Tibial nerve (tissue), 4 donors: ENCODE measurements at places on chromosomes 6 and 20. TPM values are rescaled to one million over a fixed set of nuclear protein-coding genes. Genes with fewer than 3 reads are reported as not detected.

The ENPP5 gene
- 2.3 TPM for total RNA-seq

GRCh38 chr6:126127659-126128058, 141.3 kb downstream of the TRMT11 start:
- no peaks in the 10 kb centered on the region for H3K36me3 ChIP-seq
- H3K27ac ChIP-seq: no peak overlapping the region
- no peak for DNase-seq
- H3K4me1 ChIP-seq: no peaks in the 10 kb centered on the region
- H3K27me3 ChIP-seq: no peaks in the 10 kb centered on the region

- H3K4me3 ChIP-seq: no peak overlapping the region
- no peak for DNase-seq
- H3K27ac ChIP-seq: no peak overlapping the region
- no peaks in the 10 kb centered on the region for H3K36me3 ChIP-seq
- H3K27me3 ChIP-seq: no peaks in the 10 kb centered on the region
Observed at GRCh38 chr6:120587381-120587780, 746.9 kb downstream of the TBC1D32 start.

DNA sequence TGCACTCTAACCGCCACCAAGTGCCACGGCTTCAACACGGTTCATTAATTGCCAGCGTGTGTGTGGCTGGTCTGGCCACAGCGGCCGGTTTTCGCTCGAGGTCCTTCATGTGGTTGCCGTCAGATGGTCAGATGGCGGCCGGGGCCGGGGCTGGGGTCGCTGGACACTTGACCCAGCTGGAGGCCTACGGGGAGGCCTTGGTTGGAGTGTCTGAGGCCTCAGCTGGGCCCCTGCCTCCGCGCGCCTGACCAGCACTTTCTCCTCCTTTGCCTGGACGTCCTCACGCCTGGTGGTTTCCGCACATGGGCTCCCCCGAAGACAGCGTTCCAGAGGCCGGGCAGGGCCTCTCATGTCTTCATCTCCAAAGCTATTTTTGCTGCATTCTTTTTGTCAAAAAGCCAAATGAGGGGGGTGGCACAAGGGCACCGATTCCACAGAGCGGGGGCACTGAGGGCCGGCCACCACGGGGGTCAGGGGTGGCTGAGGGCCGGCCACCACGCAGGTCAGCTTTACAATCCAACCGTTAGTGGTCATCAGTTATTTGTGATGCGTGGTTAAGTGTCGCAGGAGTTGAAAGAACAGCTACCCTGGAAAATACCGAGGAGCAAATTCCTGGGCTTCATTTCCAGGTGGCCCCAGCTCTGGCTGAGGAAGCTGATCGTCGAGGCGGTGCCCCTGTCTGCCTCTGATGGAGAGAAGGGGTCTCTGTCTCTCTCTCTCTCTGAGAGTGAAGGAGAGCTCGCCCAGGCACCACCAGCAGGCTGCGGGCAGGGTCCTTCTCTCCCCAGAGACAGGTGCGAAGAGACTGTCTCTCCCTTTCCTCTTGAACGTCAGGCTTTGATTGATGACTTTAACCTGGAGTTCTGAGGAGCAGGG, 50.5 kb upstream of the FRMD1 start:
- no peaks in the 10 kb centered on the region for H3K27me3 ChIP-seq
- H3K4me1 ChIP-seq: no peaks in the 10 kb centered on the region
- no peaks in the 10 kb centered on the region for H3K36me3 ChIP-seq
- no peak overlapping the region for H3K27ac ChIP-seq

DNA sequence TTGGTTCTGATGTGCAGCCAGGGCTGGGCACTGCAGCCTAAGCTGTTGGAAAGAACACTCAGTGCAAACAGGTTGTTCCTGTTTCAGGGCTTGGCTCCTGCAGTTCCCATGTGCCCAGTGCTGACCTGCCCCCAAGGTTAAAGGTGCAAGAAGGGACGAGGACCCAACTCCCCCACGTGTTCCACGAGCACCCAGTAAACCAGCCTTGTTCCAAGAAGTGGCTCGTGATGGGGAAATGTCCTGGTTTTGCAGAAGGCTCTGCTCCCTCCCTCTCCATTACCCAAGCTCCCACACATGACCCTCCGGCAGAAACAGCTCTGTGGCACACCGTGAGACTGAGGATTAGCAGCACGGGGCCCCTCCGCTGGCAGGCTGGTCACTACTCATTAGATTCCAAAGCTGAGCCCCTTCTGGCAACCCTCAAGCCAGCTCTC, 9.4 kb downstream of the ACSS1 start:
- peak; percentile 9 for DNase-seq
- peaks cover 3% of the 10 kb centered on the region for H3K36me3 ChIP-seq
- peaks cover 58% of the 10 kb centered on the region for H3K4me1 ChIP-seq
- no peak overlapping the region for H3K27ac ChIP-seq

DNA sequence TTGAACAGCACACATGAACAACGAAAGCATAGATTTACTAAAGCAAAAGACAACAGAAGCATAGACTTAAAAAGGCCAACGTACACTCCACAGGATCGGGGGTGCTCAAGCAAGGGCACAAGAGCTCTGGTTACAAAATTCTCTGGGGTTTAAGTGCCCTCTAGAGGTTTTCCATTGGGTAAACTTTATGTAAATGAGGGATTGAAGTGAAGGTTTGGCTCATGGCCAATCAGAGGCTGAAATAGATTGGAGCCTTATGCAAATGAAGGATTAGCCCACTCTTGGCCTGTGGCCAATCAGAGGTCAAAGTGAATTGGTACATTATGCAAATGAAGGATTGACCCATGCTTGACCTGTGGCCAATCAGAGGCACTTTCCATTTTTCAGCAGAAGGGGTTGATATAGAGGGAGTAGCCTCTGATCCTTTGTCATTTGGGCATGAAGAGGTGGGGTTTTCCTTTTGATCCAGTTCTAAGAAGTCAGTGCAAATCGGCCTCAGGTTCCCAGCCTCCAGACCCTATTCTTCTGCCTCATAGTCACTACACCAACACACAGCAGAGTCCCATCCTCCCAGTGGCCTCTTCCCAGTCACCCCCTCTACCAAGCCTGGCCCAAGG, 244.9 kb downstream of the THBS2 start:
- no peaks in the 10 kb centered on the region for H3K36me3 ChIP-seq
- no peak overlapping the region for H3K27ac ChIP-seq
- DNase-seq: no peak
- H3K4me3 ChIP-seq: no peak overlapping the region

GRCh38 chr6:97963193-97963592, 680.2 kb upstream of the MMS22L start:
- H3K4me1 ChIP-seq: no peaks in the 10 kb centered on the region
- DNase-seq: no peak
- no peak overlapping the region for H3K4me3 ChIP-seq
- no peaks in the 10 kb centered on the region for H3K36me3 ChIP-seq
- H3K27ac ChIP-seq: no peak overlapping the region

GRCh38 chr6:134614606-134615485, 296.9 kb upstream of the SGK1 start:
- H3K27me3 ChIP-seq: no peaks in the 10 kb centered on the region
- no peak overlapping the region for H3K4me3 ChIP-seq
- no peaks in the 10 kb centered on the region for H3K4me1 ChIP-seq
- H3K27ac ChIP-seq: no peak overlapping the region

The CYP39A1 gene
- 12.1 TPM for total RNA-seq

GRCh38 chr20:25299806-25300205, 51.9 kb downstream of the PYGB start:
- H3K4me1 ChIP-seq: peaks cover 36% of the 10 kb centered on the region
- no peak overlapping the region for H3K4me3 ChIP-seq
- peaks cover 84% of the 10 kb centered on the region for H3K36me3 ChIP-seq
- DNase-seq: no peak

GRCh38 chr20:29741894-29742698, 1515.4 kb upstream of the DEFB115 start:
- no peak overlapping the region for H3K4me3 ChIP-seq
- H3K27me3 ChIP-seq: no peaks in the 10 kb centered on the region
- no peak for DNase-seq
- H3K27ac ChIP-seq: no peak overlapping the region
- no peaks in the 10 kb centered on the region for H3K4me1 ChIP-seq

- H3K27me3 ChIP-seq: no peaks in the 10 kb centered on the region
- H3K36me3 ChIP-seq: no peaks in the 10 kb centered on the region
- H3K4me3 ChIP-seq: no peak overlapping the region
Observed at GRCh38 chr6:67952121-67952520, 683.0 kb upstream of the ADGRB3 start.

The KCNQ5 gene
- total RNA-seq: 1.1 TPM

The CST4 gene
- total RNA-seq: not detected

DNA sequence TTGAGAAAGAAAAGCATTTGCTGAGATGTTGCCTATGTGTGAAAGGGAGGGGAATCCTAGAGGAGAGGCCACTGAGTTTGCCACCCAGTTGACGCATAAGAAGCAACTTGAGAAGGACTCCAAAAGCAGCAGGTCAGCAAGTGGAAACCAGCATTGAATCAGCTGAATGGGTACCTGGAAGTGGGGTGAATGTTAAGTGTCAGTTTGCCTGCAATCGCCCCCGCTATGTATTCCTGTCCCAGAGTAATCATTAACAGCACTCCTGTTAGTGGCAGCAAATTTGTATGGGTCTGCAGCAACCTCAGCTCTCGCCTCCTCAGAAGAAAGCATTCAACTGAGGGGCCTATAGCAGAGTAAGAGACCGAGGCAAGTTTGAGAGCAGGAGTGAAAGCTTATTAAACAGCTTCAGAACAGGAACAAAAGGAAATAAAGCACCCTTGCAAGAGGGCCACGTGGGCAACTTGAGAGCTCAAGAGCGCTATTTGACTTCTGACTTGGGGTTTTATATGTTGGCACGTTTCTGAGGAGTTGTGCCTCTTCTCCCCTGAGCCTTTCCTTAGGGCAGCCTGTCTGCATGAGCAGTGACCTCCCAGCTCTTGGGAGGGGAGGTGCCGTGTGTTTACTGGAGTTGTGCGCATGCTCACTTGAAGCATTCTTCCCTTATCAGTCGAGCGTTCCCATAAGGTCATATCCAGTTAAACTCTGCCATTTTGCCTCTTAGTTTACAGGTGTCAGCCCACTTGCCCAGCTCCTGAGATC, 122.6 kb upstream of the PHACTR1 start:
- H3K4me3 ChIP-seq: no peak overlapping the region
- no peak for DNase-seq
- peak overlapping the region; percentile 38 for H3K27ac ChIP-seq
- H3K27me3 ChIP-seq: no peaks in the 10 kb centered on the region

The REM1 gene
- 12.0 TPM for total RNA-seq

- no peaks in the 10 kb centered on the region for H3K4me1 ChIP-seq
- no peak for DNase-seq
- H3K36me3 ChIP-seq: no peaks in the 10 kb centered on the region
- no peaks in the 10 kb centered on the region for H3K27me3 ChIP-seq
- H3K27ac ChIP-seq: peak overlapping the region; percentile 35
Observed at GRCh38 chr6:96563853-96564252, 925 bp downstream of the FHL5 start.

GRCh38 chr20:49706630-49707091, 7.0 kb downstream of the B4GALT5 start:
- no peaks in the 10 kb centered on the region for H3K36me3 ChIP-seq
- no peaks in the 10 kb centered on the region for H3K27me3 ChIP-seq
- H3K4me3 ChIP-seq: no peak overlapping the region
- peak overlapping the region; percentile 74 for H3K27ac ChIP-seq

The SSTR4 gene
- total RNA-seq: not detected

DNA sequence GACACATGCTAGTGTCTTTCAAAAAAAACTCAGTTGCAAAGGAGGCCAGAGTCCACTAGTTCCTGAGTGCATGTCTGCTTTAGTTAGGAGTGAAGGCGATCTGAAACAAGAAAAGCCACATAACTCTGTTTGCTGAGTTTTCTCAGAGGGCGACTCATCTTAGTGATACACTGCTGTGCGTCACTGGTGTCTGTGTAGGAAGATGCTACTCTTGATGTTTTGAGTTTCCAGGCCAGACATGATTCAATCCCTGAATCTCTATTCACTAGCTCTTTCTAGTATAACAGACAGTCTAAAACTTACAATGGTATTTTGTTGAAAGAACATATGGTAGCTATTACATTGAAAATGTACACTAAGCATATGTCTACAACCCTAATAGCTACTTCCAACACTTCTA, 60.9 kb downstream of the GFRAL start:
- no peaks in the 10 kb centered on the region for H3K27me3 ChIP-seq
- H3K27ac ChIP-seq: no peak overlapping the region
- no peaks in the 10 kb centered on the region for H3K4me1 ChIP-seq

DNA sequence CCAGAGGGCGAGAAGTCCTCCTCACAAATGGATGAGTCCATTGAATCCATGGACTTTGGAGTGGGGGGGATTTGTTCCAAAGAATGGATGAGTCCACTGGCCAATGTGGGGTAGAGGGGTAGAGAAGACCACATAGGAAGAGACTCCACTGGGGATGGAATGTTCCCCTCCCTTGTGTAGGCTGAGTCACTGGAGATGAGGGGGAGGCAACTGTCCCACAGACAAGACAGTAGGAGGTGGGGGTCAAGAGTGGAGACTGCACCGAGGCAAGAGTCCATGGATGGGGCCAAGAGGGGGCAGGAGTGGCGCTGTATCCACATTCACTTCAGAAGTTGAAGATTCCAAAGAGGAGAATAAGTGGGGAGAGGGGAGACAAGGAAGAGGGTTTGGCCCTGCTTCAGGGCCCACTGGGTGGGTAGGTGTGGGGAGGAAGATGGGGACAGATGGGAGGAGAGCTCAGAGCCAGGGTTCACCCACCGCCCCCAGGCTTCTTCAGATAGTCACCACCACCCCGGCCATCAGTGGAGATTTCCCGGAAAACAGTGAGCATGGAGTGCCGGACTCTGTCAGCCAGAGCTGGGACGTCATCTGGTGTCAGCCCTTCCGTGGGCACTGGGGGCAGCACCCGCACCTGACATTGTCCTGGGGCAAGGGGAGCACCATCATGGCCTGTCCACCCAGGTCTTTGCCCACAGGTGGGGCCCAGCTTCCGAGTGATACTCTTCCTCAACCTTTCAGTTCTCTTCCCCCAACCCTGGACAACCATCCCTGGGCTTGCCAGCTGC, 4.6 kb downstream of the EGFL8 start:
- H3K4me1 ChIP-seq: peaks cover 74% of the 10 kb centered on the region
- no peak overlapping the region for H3K4me3 ChIP-seq
- peak overlapping the region; percentile 59 for H3K27ac ChIP-seq
- H3K36me3 ChIP-seq: peaks cover 3% of the 10 kb centered on the region

DNA sequence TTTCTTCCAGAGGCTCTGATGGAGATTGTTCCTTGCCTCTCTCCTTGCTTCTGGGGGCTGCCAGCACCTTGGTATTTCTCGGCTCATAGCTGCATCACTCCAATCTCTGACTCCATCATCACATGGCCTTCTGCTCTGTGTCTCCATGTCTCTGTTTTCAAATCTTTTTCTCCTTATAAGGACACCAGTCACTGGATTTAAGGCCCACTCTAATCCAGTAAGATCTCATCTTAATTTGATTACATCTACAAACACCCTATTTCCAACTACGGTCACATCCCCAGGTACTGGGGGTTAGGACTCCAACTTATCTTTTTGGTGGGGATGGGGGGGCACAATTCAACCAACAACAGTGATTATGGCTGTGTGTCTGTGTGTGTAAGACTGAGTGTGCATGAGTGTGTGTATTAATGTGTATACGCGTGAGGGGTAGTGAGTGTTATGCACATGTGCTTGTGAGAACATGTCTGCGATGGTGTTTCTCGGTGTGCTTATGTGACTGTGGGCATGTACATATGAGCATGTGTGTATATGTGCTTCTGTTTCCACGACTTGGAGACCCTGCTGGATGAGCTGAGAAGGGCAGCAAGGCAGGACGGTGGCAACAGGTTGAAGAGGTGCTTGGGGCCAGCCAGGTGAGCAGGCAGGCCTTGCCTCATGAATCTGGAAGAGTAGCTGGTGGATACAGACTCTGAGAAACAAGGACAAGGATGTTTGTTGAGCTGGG, 130.5 kb downstream of the MRPL14 start:
- no peak overlapping the region for H3K4me3 ChIP-seq
- H3K27ac ChIP-seq: no peak overlapping the region
- H3K4me1 ChIP-seq: no peaks in the 10 kb centered on the region
- H3K27me3 ChIP-seq: peaks cover 9% of the 10 kb centered on the region
- DNase-seq: no peak
- H3K36me3 ChIP-seq: no peaks in the 10 kb centered on the region

The MYB gene
- total RNA-seq: 0.78 TPM

The DCDC2 gene
- total RNA-seq: not detected
